ENCODE measurements at places on chromosomes 3 and 15. TPM values are rescaled to one million over a fixed set of nuclear protein-coding genes. Genes with fewer than 3 reads are reported as not detected.
A peak's percentile ranks its signal among the peaks of the same experiment; 100 is the strongest.

CYP1A2 gene
- not detected for polyA plus RNA-seq

VPS33B gene
- polyA plus RNA-seq = 10.6 TPM

TEX55 gene
- polyA plus RNA-seq = not detected

SCAMP5 gene
- polyA plus RNA-seq = 0.16 TPM

NR2E3 gene
- not detected for polyA plus RNA-seq

AP3B2 gene
- polyA plus RNA-seq = not detected

SCG3 gene
- polyA plus RNA-seq = not detected

ARRDC4 gene
- 0.78 TPM for polyA plus RNA-seq

SPTBN5 gene
- not detected for polyA plus RNA-seq

DNA sequence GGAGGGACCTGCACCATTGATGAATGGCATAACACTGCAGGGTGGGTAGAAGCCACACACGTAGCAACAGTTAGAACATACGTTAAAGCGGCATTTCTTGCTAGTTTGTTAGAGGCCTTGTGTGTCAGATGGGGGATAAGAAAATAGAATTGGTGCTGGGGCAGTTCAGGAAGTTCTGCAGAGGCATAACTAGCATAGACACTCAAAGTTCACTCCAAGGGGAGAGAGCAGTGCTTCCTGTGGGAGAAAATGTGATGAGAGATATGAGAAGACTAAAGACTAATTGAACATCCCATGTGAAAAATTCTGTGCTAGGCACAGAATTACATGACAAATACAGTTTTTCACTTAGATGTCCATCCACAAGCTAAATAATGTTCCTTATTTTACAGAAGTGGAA is 327.1 kb downstream of the ZNF621 start:
- no peak for DNase-seq

- DNase-seq = no peak
Measured at GRCh38 chr3:149965278-149965677, 5.4 kb downstream of the PFN2 start.

DNA sequence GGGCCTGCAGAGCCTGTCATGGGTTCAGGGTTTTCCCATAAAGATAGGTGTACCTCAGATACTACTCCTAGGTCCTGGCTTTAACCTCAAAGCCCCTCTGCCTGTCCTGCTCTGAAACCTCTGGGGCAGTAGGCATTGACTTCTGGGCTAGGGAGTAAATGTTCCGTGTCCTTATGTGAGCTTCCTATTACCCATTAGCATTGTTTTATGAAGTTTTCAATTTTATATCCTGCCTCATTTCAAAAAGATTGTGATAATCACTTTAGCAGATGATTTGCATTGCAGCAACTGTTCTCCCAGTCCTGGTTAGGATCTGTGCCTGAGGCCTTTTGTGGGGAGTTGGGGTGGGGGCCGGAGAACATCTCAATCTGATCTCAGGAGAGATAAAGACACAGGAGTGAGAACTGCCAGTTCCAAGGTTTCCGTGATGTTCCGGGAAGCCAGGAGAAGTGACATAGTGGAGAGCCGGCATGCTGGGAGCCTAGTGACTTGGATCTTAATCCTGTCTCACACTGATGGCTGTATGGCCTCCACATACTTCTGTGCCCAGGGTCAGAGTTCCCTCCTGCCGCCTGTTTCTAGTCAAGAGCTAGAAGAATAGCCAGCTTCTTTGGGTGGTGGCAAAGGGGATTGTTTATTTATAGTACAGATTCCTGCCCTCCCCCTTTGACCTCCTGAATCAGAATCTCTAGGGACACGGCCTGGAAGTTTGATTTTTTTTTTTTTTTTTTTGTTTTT is 10.6 kb downstream of the TPM1 start:
- no peak for DNase-seq

- DNase-seq = no peak
Measured at GRCh38 chr15:45868109-45868691, 233.4 kb downstream of the SQOR start.

- DNase-seq = peak; percentile 45
Measured at GRCh38 chr3:100401674-100402041, 319 bp downstream of the LNP1 start.

- no peak for DNase-seq
Measured at GRCh38 chr15:43928152-43928551, 101.3 kb downstream of the WDR76 start.

GRCh38 chr3:11155341-11156025 is 1.2 kb downstream of the HRH1 start:
- DNase-seq = no peak

DNA sequence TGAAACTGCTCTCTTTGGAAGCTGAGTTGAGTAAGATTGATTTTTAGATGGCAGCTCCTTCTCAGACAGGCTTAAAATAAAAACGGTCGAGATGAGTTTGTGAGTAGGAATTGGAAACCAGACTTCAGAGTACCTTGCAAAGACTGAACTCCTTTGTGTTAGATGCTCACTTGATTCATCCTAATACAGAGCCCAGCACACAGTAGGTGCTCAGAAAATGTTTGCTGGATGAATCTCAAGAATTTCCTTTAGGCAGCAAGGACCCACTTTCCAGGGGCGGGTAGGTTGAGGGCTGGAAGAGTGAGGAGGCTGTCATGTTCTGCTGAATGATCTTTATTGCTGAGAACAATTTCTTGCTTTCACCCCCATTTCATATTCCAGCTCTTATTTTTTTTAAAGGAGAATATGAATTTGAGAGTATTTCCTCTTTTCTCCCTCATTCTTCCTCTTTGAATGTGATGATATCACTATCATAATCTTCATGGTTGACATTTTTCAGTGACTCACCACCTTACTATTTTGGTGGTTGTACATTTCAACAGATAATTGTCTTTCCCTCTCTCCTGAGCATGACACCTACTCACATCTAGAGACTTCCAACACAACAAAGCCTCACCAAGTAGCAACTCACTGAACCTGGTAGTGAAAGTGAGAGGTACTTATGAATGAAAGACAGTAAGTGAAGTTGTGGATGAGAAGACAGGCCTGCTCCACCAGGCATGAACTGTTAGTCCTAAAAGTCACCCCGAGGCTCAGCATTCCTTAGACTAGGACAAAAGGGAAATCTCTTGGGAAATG is 113.3 kb downstream of the PDCD6IP start:
- DNase-seq = no peak

DNA sequence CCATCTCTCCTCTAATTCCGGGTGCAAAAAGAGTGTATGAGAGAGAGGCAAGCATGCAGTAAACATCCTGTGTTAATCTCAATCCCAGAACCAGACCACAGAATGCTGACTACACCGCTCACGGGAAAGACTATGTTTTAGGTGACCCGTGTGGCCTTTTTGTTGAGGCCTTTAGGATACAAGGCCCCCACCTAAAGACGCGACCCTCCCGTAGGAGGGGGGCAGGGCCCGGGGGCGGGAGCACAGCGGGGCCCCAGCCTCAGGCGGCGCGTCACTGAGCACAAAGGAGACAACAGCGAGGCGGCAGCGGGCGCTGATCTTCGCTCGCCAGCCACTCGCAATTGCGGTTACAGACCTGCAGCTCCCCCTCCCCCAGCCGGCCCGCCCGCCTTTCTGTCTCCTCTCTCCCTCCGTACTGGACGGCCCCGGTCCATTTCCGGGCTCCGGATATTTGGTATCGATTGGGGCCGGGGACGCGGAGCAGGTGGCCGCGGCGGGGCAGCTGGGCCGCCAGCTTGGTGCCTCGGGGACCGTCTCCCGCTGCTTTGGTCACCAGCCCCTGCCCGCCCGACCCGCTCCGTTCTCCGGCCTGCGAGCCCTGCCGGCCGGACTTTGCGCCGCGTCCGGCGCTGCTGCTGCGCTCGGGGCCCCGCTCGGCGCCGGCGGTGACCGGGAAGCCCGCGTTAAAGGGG is at the start of gene CCDC50:
TSS of gene CCDC50 (plus strand) at position 433 of the 692 bp plus-strand sequence. CDS start 281 bp downstream, outside the sequence.
- peak; percentile 3 for DNase-seq

- no peak for DNase-seq
Measured at GRCh38 chr3:38115645-38116427, 21.1 kb downstream of the ACAA1 start.

DNA sequence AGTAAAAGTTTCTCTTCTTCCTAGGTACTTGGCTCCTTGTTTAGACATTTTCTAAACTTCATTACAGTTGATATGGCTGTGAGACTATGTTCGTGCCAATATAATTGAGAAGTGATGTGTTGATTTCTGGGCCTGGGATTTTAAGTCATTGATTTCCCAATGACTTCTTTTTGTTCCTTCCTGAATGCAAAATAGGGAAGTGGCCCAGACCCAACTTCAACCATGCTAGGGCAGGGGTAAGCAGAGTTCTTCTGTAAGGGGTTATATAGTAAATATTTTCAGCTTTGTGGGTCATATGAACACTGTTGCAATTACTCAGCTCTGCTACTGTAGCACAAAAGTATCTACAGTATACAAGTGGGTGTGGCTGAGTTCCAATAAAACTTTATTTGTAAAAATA is 320.1 kb upstream of the WNT5A start:
- DNase-seq = no peak

DNA sequence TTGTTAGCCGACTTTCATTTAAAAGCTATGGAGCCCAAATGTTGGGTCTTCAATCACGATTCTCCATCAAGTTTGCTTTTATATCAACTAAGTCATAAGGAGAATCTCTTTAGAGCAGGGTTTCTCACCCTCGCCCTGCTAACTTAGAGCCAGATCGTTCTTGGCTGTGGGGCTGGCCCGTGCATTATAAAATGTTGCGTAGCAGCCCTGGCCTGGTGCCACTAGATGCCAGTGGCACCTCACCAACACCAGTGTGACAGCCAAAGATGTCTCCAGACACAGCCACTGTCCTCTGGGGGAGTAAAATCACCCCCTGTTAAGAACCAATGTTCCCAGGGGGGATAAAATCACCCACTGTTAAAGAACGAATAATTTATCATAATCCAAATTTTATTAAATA is 226.1 kb downstream of the OCA2 start:
- no peak for DNase-seq

- no peak for DNase-seq
Measured at GRCh38 chr3:134892761-134893160, 97.7 kb downstream of the EPHB1 start.

DNA sequence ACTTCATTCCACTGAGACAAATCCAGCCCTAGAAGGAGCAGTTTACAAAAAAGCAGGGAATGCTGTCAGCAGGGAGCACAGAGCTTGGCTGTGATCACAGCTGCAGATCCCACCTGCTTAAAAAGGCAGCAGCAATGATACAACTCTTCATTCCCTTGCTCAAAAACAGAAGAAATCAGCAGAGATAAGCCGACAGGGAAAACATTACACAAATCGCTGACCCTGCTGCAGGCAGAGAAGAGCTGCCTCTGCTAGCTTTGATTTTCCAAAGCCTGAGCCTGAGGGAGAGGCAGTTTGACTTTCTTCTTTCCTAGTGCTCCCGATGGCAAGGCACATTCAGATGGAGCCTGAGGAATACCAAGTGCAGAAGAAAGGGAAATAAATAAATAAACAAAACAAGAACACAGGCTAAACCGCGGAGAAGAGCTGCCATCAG is 80.2 kb downstream of the SHQ1 start:
- DNase-seq = no peak

DNA sequence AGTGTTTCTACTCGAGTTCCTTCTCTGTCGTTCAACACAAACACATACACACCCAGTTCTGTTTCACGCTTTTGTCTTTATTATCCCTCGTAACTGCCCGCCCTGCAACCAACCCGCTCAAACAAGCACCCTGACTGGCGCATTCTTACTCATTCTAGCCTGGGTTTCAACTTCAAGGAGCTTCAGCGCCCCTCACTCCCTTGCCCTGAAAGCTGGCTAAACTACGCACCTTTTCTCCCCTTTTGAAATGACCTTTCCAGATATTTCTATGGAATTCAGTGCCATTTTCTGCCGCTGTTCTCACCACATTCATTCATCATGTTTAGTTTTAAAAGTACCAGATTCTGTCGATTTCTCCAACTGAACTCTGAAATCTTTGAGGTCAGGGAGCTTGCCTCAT is 653 bp upstream of the MFSD1 start:
- no peak for DNase-seq

GRCh38 chr15:75023872-75024636 is 664 bp downstream of the PPCDC start:
- no peak for DNase-seq

GRCh38 chr3:171307046-171307585 is 153.1 kb downstream of the TNIK start:
- DNase-seq = no peak

DNA sequence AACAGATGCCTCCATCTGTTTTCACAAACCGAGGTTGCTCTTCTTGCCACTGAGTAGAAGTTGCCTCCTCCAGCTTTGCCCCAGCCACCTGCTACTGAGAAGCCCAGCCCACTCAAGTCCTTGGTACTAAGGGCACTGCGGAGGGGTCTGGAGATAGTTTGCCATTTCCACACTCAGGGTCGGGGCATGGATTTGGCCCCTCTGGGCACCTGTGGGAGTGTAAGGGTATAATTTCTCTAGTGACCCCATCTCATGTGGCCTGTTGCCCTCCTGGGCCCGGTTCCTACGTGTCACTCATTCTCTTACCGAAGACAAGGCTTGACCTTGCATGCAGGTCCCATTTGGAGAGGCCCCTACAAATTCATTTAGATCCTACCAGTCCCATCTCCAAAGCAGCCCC is 79.0 kb downstream of the THSD4 start:
- DNase-seq = no peak

- DNase-seq = peak; percentile 38
Measured at GRCh38 chr3:42557854-42558253, 23.9 kb downstream of the SEC22C start.

DNA sequence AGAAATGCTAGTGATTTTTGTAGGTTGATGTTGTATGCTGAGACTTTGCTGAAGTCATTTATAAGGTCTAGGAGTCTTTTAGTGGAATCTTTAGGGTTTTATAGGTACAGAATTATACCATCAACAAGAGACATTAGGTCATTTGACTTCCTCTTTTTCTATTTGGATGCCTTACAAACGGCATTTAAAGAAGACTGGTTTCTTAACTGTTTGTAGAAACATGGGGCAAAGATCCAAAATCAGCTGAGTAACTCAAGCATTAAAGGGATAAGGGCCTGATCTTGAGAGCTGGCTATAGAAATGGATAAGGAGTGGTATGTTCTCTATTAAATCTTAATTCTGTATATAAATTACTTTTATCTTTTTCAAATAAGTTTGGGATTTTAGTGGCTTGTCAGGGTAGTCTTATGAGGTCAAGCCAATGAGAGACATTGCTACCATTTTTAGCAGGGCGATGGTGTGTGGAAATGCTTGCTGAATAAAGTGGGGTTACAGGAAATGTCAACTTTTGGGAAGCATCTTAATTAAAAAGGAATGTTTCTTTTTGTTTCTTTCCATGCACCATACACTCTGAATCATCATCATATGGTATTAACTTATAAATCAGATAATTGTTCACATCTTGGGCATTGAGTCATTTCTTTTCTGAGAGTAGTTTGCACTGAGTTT is 197.7 kb upstream of the GBE1 start:
- DNase-seq = no peak

GRCh38 chr3:143226678-143227291 is 107.2 kb downstream of the CHST2 start:
- no peak for DNase-seq

DNA sequence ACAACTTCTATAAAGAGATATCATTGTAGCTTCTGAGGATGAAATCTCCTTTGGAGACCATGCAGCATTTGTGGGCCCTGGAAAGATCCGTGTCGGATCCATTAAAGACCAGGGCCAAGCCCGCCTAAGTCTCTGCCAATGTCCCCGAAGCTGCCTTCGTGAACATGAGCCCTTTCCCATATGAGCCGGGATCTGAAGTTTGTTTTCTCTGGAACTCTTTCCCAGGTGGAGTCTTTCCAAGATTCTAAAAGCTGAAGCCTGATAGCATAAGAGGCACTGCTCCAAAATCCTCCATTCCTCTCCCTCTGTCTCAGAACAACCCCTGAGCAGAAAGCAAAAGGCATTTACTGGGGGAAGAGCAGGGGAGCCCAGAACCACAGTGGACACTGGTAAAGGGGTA is 274.6 kb downstream of the NTRK3 start:
- DNase-seq = no peak

Data from CD8-positive, alpha-beta memory T cell (primary cell).